ENCODE measurements at places on chromosomes 7 and 10.

DNA sequence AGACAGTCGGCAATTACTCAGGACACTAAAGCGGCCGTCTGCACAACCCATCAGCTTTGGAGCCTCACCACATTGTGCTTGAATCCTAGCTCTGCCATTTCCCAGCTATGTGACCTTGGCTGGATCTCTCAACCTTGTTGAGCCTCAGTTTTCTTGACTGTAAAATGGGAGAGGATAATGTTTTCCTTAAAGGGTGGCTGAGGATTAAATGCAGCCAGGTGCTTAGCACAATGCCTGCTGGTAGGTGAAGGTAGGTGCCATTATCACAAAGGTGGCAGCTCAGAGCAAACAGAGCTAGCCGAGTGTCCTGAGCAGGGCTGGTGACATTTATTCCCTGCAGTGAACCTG, 508.5 kb upstream of the ZMIZ1 start:
- DNase-seq = no peak

GRCh38 chr10:114432566-114433093, 28.3 kb upstream of the AFAP1L2 start:
- no peak for DNase-seq

- DNase-seq = no peak
Observed at GRCh38 chr7:103593691-103594090, 147.7 kb upstream of the SLC26A5 start.

- DNase-seq = no peak
Observed at GRCh38 chr7:70693321-70693685, 438.6 kb upstream of the GALNT17 start.

DNA sequence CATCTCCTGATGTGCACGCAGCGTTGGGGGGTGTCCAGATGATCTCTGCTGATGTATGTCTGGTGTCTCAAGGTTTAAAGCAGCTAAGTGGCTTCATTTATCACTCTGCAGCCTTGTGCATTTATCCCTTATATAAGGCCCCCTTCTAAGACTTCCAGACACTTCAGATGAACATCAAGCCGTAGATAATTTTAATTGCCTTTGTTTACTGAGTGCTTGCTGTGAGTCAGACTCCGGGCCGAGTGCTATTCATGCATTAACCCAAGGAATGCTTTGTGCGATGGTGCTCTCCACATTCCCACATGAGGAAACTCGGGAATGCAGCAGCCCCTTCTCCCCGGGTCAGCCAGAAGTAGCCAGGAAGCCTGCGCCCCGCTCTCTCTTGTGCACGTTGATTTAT, 328.6 kb upstream of the COBL start:
- no peak for DNase-seq

DNA sequence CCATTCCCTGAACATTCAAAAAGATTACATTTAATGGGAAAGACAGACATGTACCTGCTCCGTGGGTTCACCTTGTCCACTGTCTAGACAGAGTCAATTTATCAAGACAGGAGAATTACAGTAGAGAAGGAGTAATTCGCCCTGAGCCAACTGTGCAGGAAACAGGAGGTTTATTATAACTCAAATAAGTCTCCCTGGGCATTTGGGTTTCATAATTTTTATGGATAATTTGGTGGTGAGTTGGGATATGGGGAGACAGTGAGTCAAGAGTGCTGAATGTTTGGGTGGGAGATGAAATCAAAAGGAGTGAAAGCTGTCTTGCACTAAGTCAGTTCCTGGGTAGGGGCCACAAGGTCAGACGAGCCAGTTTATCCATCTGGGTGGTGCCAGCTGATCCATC, 165.9 kb upstream of the NAMPT start:
- DNase-seq = no peak

DNA sequence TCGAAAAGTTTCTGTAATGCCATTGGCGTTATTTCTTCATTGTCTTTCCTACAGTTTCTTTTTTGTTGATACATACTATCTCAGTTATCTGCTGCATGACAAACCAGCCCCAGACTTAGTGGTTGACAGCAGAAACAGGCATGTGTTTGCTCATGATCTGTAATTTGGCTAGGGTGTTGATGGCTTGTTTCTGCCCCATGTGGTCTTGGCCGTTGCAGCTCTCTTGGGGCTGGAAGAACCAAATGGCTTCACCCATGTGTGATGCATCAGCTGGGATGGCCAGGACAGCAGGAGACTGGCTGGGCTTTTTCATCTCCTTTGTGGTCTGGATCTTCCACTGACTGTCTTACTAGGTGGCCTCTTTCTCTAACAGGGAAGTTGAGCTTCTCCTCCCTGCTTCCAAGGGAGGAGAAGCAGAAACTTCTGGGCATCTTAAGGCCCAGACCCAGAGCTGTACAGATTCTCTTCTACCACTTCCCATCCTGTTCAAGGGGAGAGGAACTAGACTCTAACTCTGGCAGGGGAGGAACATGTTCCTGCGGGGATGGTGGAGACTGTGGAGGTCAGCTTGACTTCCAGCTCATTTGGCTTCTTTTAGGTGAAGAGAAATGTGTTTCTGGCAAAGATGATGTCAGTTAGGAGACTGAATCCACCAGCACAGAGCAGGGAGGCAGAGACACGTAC, 89.3 kb downstream of the FANK1 start:
- no peak for DNase-seq

DNA sequence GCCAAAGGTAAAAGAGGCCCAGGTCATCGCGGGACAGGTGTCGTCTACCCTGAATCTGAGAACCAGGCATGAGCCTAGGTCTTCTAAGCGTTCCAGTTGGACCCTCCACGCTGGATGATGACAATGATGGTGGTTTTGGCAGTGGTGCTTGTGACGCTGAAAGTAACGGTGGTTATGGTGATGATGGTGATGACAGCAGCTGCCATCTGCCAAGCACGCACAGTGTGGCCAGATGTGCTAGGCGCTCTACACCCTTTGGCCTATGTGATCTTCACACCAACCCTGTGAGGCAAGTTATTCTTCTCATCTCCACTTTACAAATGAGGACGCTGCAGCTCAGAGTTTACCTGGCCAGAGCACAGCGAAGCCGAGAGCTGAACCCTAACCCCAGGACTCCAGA, 93.9 kb downstream of the FAM53B start:
- no peak for DNase-seq

DNA sequence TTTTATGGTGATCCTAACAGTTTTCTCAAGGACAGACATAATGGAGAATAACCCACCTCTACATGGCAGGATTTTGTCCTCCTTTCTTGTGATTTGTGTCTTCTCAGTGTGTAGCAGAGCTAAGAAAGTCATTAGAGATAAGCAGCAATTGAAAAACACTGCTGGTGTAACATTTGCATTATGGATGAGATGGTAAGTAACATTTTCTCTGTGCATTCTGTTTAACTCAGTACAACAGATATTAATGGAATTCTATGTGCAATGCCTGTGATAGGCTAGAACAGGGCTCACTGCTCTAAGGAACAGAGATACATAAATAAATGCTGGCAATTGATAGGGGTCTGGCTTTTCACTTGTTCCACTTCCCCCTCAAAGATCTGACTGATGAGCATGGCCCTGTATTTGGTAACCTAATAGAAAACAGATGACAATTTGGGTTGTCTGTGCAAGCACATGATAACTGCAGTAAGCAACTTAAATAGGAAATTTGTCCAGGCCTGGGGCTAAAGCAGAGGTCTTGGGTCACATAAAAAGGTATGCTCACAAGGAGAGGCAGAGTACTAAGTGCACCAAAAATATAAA, 560.3 kb upstream of the POM121L12 start:
- DNase-seq = no peak

GRCh38 chr7:99926321-99926720, 3.1 kb downstream of the GJC3 start:
- no peak for DNase-seq

GRCh38 chr10:76347832-76348231, 916.4 kb downstream of the LRMDA start:
- no peak for DNase-seq
